CD4-positive, alpha-beta T cell treated with Interleukin-2 at 100 ng/mL for 4 hours (primary cell): ENCODE measurements at places on chromosomes 12 and 14.

DNA sequence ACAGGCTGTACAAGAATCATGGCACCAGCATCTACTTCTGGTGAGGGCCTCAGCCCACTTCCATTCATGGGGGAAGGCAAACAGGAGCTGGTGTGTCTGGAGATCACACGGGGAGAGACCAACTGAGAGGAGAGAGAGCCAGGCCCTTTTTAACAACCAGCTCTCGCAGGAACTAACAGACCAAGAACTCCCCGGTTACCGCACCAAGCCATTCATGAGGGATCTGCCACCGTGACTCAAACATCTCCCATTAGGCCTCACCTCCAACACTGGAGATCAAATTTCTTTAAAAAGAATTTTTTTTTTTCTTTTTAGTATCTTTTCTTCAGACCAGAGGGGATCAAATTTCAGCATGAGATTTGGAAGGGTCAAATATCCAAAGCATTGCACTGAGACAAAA lies 16.7 kb upstream of the AQP2 start:
- DNase-seq = no peak

DNA sequence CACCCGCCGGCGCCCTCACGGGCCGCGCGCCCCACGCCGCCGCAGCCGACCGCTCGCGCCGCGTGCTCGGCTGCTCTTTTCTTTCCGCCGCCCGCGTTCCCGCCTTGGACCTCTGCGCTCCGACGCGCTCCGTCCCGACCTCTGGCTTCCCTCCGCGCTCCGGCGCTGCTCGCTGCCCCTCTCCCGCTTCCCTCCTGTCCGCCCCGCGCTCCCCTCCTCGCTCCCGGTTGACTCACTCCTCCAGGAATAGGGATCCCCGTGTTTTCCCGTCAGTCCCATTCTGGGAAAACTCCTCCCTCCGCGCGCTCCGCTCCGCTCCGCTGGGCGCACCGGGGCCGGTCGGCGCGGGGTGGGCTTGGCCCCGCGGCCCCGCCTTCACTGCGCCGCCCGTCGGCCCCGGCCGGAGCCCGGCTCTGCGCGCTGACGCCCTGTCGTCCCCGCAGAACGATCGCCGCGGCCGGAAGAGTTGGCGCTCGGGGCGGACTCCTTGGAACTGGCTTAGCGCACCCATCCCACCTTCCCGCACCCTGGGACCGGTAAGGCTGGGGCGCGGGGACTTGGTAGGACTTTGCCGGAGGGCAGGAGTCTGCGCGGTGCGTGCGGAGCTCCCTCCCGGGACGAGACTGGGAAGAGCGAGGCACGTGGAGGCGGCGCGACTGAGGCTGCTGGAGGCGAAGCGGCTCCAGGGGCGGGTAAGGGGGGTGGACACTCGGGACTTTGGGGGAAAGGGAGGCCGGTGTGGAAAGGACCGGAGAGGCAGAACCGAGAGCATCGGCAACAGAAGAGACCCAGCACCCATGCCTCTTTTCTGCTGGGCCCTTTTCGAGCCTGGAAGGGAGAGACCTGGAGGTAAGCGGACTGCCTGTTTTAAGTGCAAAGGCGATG lies 550 bp downstream of the TEAD4 start:
- no peak for DNase-seq

DNA sequence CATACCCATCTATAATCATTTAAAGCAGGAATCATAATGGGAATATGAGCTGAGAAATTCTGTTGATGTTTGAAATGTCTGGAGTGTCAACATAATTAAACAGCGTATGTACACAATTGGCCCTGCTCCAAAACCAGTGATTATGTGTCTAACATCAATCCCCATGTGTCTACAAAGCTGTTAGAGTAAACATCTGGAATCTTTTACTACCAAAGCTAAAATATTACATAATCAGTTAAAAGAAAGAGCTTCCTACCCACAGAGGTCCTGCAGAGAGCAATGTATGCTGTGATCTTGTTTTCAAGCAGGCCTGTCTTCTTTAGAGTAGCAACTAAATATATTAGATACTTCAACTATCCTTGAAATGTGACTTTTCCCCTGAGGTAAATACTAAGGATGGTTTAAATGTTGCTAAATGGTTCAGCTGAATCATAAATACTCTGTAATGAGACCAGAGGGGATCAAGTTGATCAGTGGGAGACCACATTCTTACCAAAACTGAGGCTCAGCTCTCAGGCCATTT lies 74.3 kb downstream of the RASSF8 start:
- DNase-seq = no peak

DNA sequence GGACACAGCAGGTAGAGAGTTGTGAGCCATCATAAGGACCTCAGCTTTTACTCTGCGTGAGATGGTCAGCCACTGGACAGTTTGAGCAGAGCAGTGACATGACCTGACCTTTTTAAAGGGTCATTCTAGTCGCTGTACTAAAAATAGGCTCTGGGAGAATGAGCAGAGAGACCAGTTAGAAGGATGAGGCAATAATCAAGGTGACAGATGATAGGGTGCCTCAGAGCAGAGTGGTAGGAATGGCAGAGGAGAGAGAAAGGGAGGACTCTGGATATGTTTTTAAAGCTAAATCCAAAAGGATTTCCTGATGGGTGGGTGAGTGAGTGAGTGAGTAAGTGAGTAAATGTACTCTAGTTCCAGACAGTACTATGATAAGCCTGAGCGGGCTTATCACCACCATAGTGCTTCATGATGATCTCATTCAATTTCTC lies 83.6 kb upstream of the ARHGAP5 start:
- no peak for DNase-seq

DNA sequence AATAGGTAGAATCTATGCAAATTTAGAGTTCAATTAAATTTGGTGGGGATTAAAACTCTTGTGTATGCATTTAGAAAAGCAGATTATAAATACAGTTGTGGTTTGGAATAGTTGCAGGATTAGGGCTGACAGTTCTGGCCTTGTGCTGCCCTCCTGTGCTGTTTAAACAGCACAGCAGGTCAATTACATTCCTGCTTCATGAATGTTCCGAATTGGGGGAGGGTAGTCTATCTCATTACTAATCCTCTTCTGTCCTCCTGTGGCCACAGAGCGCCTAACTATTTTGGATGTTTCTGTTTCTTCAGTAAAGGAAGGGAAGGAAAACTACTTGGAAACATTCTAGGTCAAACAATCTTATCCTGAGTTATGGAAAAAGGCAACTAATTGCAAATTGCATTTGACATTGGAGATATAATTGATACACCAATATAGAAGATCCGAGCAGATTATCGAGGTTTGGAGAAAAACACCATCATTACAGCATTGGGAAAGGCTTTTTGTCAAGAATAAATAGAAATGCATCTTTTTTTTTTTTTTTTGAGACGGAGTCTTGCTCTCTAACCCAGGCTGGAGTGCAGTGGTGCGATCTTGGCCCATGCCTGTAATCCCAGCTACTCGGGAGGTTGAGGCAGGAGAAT lies 8.7 kb upstream of the GPR19 start:
- peak; percentile 59 for DNase-seq

GRCh38 chr12:131362291-131363211 lies 348.3 kb upstream of the SFSWAP start:
- no peak for DNase-seq

DNA sequence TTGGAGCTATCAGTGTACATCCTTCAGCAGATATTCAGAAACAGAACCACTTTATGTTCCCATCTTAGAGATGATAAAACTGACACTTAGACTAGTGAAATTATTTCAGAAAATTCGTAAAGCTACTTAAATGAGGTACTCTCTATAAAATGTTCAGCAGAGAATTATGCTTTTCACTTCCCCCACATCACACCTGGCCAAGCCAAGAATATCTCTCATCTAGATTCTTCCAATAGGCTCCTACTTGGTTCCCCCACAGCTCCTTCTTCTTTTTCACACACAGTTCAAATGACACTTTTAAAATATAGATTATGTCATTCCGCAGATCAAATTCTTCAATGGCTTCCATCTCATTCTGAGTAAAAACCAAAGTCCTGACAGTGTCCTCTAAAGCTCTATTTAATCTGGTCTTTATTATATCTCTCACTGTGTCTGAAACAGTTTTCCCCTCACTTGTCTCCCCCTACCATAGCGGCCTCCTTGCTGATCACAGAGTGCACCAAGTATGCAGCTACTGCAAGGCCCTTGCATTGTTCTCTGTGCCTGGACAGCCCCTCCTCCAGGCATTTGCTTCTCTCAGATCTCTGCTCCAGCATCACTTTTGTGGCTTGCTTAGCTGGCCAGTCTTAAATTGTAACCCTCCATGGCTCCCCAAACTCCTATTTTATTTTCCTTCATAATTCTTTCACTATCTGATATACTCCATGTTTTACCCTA lies 736.8 kb upstream of the USP15 start:
- no peak for DNase-seq

GRCh38 chr14:90907178-90907577 lies 90.9 kb upstream of the TTC7B start:
- DNase-seq = no peak

- no peak for DNase-seq
Measured at GRCh38 chr14:33880330-33880729, 70.5 kb downstream of the EGLN3 start.

DNA sequence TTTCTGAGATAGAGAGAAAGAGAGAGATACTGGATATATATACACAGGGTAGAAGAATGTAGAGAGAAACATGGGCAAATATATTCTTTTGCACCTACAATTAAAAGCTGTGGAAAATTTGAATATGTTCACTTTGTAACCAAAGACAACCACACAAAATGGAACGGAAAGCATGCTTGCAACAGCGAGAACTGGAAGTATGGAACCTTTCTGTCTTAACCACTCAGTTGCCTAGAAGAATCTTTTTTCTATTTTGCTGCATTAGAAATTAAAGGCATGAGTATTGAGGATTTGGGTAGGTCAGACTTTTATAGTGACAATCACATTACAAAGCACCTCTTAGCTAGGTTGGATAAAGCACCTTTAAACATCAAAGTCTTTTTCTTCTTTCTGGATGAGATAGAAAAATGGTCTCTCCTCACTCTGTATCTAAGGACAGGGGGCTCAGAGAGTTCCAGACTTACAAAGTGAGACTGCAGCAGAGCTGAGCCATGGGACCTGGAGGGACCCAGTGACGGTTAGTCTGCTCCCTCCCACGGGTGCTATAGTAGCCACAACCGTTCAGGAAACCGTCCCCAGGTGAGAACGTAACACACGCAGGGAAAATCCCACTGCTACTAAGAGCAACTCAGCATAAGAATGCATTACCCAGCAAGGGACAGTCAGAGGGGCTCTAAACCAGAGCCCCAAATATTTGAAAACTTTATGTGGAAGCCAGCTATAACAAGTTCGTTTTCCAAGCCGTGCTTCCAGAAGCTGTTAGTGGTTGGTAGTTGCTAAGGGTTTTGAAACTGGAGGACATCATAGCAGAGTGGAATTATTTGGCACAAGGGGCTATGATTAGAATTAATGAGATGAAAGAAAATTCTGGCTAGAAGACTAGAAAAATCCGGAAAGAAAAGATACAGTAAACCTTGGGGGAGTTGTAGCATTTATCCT lies 97.1 kb downstream of the DAD1 start:
- peak; percentile 42 for DNase-seq

- peak; percentile 64 for DNase-seq
Measured at GRCh38 chr14:70999117-70999516, 91.9 kb downstream of the PCNX1 start.

- no peak for DNase-seq
Measured at GRCh38 chr14:52829527-52830185, 38.2 kb upstream of the GNPNAT1 start.

- DNase-seq = no peak
Measured at GRCh38 chr12:25793196-25793595, 165.3 kb upstream of the RASSF8 start.

GRCh38 chr12:75750716-75751306 lies 239.4 kb upstream of the KRR1 start:
- no peak for DNase-seq

DNA sequence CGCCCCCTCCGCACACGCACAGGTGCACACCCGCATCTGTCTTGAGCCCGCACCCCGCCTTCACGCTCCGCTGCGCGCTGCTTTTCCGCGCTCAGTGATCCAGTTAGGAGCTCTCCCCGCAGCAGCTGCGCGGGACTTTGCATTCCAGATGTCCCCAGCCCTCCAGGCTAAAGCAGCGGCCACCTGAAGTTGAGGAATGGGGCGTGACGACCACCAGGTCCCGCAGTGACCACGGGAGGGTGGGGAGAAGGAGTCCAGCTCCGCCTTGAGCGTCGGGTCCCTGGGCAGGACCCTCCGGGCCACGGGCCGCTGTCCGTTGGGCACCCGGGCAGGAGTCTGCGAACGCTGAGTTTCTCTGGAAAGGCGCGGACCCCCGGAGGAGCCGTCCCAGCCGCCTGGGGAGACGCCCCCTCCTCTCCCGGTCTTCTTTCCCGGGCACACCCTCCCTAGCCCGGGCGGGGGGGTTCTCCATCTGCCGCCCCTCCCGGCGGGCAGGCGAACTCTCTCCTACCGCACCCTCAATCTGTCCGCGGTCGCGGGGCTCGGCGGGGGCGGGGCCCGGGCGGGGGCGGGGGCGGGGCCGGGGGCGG lies 334 bp upstream of the TMEM132C start:
- no peak for DNase-seq

- no peak for DNase-seq
Measured at GRCh38 chr12:126891789-126892188, 1375.2 kb upstream of the TMEM132C start.

GRCh38 chr14:53430870-53431269 lies 277.7 kb upstream of the DDHD1 start:
- DNase-seq = no peak

- peak; percentile 3 for DNase-seq
Measured at GRCh38 chr12:41932470-41932991, 212.1 kb downstream of the GXYLT1 start.

DNA sequence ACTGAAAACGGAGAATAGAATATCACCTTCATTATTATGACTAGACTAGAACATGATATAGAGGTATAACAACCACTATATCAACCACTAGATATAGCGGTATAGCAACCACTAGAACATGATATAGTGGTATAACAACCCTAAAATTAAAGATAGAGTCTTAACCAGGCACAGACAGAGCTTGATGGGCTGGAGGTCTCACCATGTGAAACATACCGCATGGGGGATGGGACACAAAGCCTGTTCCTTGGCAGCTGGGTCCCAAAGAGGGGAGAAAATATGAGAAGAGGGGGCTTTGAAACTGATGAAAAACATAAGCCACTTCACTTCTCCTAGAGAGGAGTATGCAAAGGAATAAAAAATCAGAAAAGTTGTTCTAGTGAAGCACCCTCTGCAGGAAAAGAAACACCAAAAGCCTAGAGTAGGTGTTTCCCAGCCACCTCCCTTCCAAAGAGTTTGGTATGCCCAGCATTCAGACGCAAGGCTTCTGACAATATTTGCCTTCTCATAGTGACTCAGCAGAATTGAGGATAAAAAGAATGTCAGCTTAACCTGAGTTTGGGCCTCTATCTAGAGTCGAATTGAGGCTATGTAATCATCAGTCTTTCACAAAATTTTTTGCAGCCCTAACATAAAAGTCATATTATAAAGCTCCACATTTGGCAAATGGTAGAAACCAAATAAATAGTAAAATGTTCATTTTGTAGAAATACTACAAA lies 316.4 kb downstream of the NOVA1 start:
- no peak for DNase-seq
